ENCODE measurements at places on chromosomes 13 and 19.

GRCh38 chr13:34617473-34618083, 324.5 kb upstream of the NBEA start:
- no peak for DNase-seq

- DNase-seq, result no peak
These were observed 285.8 kb downstream of the MYO16 start for GRCh38 chr13:108915095-108915633.

- no peak for DNase-seq
These were observed 3.5 kb downstream of the KCTD15 start for GRCh38 chr19:33800012-33800680.

- DNase-seq, result no peak
These were observed 600.0 kb downstream of the FGF9 start for GRCh38 chr13:22270881-22271280.

DNA sequence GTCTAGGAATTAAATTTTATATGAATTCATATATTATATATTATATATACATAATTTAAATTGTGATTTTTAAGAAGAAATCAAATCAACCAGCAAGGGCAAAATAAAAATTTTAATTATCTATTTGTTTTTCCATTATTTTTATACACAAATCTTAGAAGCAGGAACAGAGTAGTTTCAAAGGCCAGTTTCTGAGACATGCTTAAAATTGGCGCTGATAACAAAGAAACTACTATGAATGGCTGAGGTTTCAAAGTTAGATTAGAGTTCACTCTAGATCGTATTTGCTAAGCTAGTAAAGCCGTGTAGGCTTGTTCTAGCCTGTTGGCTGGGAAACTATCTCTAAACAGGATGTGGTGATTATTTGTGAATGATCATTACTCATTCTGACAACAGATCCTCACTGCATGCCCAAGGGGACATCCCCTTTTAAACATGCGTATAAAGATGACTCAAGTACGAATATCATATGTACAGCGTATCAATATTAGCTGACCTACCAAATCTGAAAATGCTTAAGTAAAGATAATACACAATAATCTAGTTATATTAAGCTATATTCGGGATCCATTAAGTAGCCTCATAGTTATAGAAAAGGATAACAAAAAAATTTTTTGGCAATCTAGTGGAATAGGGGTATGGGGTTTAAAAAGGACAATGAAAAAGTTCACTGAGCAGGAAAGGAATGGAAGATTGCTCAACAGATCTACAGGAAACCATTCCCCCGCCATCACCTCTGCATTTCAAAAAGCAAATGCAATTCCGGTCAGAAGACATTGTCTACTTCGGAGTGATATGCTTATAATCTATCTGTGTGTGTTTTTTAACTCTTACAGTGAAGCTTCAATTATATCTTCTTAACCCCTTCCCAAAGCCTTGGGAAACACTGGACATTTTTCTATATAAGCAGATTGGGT, 150.1 kb downstream of the SHISA2 start:
- DNase-seq, result no peak

DNA sequence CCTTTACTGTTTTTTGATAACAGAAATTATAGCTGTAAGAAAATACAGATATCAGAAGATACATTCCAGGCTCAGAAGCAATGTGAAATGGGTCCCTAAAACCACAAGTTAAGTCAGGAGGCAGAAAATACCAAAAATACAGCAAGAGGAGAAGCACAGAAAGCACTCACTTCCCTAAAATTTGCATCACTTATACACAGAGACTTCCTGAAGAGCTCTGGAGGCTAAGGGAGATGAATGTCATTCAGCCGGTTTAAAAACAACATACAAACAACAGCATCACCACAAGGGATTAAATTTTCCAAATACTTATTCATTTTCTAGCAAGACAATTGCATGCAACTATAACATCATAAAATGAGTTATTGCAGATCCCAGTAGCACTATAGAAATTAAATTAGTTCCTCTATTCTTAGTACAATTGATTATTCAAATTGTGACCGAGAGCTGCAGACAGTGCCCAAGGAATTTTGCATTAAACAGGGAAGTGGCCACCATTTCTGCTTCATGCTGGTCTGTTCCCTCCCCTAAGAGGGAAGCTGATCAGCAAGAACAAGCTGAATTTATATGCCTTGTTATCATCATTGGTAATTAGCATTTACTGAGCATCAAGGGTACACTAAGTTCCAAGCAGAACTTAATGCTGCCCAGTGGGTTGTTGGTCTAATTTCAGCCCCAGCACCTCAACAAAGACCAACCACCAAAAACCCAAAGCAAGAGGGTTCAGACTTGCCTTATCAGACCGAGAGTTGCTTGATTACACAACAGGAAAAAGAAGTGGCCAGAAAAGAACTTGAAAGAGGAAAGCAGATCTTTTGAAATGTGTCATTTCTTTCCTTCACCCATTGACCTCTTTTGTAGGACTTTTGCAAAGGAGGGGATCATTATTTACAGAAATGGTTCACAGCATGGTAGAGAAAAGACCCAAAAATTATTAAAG, 140.7 kb downstream of the KCTD12 start:
- no peak for DNase-seq

- no peak for DNase-seq
These were observed 106.4 kb downstream of the ZNF429 start for GRCh38 chr19:21611659-21612402.

GRCh38 chr19:10259162-10259905, 7.3 kb downstream of the MRPL4 start:
- DNase-seq, result peak; percentile 78

DNA sequence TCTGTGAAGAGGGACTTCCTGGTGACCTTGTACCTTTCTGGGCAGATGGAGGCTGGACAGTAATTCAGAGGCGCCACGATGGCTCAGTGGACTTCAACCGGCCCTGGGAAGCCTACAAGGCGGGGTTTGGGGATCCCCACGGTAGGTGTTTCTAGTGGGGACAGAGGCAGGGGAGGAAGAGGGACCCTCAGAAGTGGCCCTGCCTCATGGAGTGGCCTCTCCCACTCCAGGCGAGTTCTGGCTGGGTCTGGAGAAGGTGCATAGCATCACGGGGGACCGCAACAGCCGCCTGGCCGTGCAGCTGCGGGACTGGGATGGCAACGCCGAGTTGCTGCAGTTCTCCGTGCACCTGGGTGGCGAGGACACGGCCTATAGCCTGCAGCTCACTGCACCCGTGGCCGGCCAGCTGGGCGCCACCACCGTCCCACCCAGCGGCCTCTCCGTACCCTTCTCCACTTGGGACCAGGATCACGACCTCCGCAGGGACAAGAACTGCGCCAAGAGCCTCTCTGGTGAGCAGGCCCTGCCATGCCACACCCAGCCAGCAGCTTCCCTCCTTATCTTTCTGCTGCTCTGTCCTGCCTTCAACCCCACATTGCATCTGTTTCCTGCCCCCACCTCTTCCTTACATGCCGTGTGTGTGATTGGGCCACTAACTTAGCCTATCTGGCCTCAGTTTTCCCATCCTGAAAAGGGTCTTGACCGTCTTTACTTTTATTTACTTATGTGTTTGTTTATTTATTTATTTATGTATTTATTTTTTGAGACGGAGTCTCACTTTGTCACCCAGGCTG, 7.3 kb downstream of the ANGPTL4 start:
- DNase-seq, result no peak

DNA sequence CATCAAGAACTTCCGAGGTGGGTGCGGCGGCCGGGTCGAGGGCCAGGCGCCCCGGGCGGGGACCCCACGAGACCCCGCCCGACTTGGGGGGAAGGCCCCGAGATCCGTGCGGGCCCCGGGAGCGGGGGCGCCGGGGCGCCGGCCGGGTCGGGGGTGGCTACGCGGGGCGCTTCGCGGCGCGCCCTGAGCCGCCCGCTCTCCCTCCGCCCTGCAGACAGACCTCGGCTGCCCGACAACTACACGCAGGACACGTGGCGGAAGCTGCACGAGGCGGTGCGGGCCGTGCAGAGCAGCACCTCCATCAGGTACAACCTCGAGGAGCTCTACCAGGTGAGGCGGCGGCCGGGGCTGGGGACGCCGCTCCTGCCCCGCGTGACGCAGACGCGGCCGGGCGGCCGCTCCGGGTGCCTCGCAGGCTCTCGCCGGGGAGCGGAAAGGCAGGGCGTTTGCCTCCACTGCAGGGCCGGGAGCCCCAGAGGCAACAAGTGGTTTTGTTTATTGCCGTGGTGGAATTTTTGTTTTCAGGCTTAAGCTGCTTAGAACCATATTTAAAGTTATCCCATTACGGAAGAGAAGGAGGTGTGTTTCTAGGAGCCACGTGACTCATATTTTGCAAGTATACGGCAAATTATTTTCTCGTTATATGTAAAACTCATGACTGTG, 477 bp downstream of the CUL4A start:
- DNase-seq, result peak; percentile 25

DNA sequence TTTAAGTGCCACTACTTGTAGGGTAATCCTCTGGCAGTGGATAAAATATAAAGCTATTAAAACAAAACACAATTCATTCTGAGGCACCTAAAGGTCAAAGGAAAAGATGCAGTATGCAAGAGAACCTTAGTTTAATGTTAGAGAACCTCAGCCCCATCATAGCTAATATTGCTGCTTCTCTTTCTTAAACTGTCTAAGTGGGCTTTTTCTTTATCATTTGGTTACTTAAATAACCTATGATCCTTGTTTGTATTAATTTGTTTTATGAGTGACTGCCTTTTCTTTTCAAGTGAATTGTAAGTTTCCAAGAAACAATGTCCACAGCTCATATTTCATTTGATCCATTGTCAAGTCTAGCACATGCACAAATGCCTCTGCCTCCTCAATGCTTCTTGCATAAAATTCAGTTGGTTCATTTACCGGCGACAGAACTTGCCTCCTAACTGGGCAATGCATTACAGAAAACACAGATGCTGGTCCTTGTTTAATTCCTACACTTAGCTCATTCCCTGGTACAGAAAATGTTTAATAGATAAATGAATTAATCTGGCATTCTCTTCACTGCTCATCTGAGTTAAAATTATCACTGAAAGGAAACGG, 1049.8 kb downstream of the OLFM4 start:
- no peak for DNase-seq

DNA sequence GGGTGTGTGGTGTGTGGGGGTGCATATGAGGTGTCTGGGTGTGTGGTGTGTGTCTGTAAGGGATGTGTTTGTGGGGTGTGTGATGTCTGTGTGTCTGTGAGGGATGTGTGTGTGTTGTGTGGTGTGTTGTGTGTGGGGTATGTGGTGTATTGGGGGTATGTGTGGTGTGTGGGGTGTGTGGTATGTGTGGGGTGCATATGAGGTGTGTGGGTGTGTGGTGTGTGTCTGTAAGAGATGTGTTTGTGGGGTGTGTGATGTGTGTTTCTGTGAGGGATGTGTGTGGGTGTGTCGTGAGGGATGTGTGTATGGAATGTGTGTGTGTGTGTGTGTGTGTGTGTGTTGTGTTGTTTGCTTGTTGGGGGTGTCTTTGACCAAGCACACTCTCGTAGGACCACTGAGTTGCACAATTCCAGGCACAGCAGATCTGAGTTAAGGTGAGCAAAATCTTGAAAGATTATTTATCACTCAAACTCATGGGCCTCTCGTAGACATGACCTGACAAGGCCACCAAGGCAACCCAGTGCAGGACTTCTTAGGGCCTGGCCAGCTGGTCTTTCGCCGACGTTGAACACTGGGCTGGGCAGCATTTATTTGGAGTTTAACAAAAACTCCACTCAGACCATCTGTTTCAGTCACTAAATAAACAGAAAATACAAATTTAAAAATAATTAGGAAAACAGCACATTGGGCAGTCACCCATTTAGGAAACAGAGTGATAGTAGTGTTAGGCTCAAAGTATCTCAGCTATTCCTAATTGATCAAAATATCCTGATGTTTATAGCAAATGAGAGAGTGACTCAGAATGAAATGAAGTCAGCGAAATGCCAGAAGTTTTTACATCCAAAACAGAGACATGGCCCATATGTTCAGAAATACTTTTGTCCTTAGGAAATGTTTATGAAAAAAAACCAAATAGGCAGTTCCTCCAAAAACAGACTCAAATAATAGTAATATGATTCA, 301.1 kb downstream of the FGF9 start:
- DNase-seq, result no peak

- no peak for DNase-seq
These were observed 8.4 kb upstream of the ECH1 start for GRCh38 chr19:38839816-38840582.

DNA sequence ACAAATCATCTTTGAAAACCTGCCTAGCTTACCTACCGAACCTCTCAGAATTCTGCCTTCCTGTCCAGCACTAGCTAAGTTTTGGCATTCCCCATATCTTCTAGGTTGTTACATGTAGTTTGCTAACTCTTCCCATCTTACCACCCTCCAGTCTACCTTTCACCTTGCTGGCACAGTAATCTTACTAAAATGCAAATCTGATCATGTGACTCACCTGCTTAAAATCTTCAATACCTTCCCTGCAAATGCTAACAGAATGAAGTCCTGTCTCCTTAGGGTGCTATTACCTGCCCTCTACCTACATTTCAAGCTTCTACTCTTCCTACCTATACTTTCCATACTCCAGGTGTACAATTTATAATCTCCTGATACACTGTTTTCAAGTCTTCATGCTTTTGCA, 30.4 kb downstream of the INTS6 start:
- DNase-seq, result no peak

DNA sequence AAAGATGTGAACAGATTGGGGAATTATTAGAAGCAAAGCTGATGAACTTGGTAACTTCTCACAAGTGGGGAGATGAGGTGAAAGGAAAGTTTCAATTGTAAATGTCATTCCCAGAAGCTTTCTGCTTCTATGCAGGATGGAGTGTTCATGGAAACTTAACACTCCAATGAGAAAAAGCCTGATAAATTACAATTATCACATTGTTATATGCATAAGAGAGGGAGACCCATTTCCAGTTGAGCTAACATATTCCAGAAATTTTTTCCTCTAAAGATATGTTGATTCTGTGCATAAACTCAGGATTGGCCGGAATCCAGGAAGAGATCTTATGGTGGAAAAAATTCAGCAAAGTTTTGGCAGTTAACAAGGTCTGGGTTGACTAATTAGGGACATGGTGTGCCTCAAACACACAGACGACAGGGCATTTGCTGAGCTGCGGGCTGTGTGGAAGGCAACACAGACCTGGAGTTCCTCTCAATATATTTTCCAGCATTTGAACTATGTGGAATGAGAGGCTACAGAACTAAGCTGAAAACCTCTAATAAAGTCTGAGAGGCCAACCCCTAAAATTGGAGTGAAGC, 64.9 kb upstream of the FGF14 start:
- DNase-seq, result no peak

GRCh38 chr13:51539887-51540286, 44.4 kb upstream of the WDFY2 start:
- DNase-seq, result no peak

GRCh38 chr13:34465423-34465922, 476.6 kb upstream of the NBEA start:
- DNase-seq, result no peak

DNA sequence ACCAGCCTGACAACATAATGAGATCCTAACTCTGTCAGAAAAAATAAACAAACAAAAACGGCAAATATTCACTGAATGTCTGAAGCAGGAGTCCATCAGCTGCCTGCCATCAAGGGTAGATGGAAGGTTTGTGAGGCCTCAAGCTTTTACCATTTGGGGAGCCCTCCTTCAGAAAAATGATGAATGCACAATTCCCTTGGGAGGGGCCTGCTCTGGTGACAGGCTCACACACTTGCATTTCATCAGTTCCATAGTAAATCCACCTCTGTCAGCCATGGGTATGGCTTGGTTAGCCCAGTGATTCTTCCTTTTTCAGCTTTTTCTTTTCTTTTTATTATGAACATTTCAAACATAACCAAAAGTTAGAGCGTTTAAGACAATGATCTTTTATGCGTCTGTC, 26.3 kb upstream of the KATNAL1 start:
- no peak for DNase-seq

GRCh38 chr19:47623921-47624391, 15.0 kb downstream of the BICRA start:
- no peak for DNase-seq
